Epithelial cell of esophagus (primary cell): ENCODE measurements at places on chromosomes 7 and 10.

DNA sequence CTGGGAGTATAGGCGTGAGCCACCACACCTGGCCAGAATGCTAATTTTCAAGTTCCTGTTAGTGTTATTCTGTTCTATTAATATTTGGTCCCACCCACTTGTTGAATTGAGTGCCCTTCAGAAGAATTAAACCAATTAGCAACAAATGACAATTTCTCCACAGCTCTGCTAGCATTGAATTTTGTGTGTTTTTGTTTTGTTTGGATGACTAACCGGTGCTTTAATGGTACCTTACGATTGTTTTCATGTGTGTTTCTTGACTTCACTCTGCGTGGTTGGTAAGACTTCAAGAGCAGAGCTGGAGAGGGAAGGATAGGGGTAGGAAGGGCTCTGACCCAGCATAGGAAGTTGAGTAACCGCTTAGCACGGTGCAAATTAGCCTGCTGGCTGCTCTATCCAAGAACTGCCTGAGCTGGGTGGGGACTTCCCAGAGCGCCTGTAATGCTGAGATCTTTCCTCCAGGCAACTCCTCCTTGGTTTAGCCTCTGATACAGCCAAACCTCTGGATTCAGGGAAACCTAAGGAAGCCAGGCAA, 4.6 kb downstream of the ARPC1B start:
- DNase-seq, result peak; percentile 93

DNA sequence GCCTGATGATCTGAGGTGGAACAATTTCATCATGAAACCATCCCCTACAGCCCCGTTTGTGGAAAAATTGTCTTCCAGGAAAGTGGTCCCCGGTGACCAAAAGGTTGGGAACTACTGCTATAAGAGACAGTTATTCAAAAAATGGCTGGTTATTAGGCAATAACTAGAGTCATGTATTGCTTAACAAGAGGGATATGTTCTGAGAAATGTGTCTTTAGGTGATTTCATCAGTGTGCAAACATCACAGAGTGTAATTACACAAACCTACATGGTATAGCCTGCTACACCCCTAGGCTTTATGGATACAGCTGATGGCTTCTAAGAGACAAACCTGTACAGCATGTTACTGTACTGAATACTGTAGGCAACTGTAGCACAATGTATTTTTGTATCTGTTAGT, 71.3 kb upstream of the CSTF2T start:
- DNase-seq, result peak; percentile 70

- no peak for DNase-seq
Observed at GRCh38 chr10:1957057-1957456, 219.7 kb upstream of the ADARB2 start.

- DNase-seq, result no peak
Observed at GRCh38 chr7:148567524-148567923, 23.0 kb upstream of the C7orf33 start.

DNA sequence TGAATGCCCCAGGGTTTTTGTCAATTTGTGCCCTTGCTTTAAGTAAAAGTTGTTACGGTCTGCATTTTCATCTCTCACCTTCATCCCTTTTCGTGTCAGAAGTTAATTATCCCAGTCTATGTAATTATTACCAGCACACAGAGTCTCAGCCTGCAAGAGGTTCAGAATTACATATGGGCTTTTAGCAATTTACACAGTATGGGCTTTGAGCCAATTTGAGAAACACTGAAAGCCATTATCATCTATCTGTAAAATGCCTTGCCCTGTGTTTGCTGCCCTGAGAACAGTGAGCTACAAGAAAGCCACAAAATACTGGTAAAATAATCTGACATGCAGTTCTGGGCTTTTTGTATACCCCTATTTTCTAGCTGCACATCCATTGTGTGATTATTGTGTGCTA, 125.6 kb upstream of the STEAP4 start:
- DNase-seq, result no peak

DNA sequence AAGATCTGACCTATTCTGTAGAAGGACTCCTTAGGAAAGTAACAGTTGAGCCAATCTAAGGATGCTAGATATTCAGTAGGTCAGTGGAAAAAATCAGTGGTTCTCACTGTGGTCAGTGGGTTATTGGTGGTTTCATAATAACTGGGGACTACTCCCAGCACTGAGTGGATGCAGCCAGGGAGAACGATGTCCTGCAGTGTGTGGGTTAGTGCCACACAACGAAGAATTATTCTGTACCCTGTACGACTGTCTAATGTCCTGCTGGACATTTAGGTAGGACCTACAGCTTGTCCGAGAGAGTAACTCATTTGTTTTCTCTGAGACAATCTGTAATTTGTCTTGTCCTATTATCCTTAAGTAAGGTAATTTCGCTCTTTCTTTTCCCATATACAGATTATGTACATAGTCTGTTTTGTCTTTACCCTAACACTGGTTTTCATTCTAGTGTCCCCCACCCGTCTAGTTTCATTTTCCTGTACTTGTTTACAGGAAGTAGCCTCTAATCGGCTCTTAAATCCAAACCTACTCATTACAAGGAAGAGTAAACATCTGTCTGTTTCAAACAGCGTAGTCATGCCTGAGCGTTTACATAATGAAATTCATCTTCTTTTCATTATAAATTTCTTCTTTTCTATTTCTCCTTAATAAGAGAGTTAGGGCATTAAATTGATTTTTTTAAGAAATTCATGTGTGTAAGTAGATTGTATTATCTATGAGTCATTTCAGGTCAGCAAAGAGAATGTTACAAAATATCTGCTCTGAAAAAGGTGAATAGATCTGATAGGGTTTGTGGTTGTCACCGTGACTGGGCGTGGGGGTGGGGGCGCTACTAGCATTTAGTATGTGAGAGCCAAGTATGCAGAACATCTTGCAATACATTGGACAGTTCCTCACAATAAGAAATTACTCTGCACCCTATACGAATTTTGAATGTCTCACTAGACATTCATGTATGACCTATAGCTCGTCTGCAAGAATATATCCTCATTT, 8.3 kb upstream of the ZC3HAV1L start:
- DNase-seq, result peak; percentile 11

GRCh38 chr10:43124094-43124521, 14.1 kb upstream of the CSGALNACT2 start:
- no peak for DNase-seq

DNA sequence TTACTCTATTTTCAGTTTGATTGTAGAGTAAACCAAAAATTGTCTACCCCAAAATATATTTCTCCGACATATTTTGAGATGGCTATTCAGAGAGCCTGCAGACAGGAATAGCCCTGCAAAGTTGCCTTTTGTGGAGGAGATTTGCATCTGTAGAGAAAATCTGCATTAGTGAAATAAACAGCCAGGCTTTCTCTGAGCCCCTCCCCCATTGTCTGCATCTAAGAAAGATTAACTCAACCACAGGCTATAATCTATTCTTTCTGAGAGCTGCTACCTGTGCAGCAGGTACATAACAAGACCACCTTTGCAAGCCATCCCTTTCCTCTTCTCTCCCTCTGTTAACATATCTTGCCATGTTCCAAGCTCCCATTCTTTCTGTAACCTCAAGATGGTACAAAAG, 1034.2 kb downstream of the SORCS3 start:
- no peak for DNase-seq

- no peak for DNase-seq
Observed at GRCh38 chr10:112203328-112204076, 19.9 kb upstream of the GPAM start.

DNA sequence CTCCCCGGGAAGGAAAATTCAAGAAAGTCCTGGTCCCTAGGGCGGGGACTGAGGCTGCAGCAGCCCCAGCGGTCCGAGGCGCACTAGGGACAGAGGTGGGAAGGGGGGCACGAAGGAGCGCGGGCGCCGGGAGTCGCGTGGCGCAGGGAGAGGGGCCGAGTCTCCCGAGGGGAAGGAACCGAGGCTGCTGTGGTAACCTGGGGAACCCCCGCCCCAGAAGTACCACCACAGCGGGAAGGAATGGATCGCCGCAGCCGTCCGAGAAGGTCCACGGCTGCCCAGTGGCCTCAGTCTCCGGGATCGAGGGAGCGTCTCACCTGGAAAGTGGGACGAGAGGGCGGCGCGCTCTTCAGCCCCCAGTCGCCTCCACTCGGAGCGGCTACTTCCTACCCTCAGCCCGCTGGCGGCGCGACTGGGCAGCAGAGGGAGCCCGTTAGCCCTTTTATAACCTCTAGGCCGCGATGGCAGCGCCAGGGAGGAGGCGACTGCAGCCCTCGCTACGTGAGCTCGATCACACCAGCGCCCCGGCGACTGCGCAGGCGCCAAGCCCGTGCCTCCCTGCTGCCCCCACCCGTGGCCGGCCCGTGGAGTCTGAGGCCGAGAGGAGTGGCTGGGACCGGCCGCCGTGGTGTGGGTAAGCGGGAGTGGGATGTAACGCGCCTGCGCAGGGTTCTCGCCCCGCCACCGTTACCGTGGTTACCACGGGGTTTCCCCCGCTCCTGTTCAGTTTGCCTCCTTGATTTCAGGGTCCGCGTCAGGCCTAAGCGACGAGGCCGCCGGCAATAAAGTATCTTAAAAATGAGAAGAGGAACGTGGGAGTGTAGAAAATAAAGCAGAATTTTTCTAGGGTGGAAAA, at the start of gene P4HA1:
Gene P4HA1, minus strand, starts transcription at position 418 of the 856 bp plus-strand sequence. CDS start 21,983 bp downstream, outside the sequence.
- DNase-seq, result peak; percentile 97
